KBM-7 (cell line): ENCODE measurements at places on chromosomes 5 and 9.

DNA sequence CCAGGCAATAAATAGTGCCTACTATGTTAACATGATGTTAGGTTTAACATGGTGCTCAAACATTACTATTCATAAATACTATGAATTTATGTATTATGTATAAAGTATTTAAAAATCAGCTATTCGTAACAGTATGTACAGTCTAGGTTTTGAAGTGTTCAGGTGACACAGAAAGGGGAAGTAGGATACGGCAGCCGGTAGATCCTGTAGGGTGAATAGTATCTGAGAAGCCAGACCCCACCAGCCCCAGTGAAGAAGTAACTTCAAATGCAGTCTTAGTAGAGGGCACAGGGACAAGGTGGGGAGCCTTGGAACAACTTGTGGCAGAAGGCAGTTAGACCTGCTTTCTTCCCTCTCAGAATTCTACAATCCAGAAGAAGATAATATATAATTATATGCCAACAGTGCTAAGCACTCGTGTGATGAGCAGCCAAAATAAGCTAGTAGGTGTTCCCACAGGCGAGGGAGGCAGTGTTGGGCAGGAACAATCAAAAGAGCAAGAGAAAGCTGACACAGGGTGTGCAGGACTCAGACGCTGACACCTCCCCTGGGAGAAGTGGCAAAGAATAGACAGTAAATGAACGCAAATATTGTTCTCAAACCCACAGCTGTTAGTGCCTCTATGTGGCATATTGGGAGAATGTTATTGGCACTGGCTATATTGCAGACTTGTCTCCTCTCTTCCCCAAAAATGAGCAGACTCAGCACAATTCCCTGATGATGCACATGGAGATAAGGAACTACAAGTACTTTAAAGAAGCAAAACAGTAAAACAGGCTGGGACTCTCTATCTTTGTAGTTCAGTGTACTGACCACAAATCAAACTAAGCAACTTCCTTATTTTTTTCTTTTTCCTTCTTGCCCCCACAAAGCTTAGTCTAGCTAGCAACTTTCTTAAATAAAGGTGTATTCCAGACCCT, 4.6 kb downstream of the ZNF367 start:
- DNase-seq, result peak; percentile 90

DNA sequence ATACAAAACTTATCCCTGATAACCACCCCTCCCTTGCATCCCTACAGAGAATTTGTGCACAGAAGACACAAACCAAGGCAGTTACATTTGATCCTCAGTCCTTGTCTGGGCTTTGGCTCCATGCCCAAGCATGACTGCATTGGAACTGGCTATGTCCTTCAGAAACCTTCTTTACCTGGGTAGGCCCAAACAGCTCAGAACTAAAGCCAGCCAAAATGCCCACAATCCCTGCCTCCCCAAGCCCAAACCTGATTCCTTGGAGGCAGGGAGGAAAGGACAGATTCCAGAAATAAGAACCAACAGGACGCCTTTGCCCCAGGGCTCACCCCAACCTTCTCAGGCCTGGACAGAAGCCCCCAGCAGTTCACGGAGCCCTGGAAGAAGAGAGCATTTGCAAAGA, 8.2 kb downstream of the IL17B start:
- DNase-seq, result no peak

DNA sequence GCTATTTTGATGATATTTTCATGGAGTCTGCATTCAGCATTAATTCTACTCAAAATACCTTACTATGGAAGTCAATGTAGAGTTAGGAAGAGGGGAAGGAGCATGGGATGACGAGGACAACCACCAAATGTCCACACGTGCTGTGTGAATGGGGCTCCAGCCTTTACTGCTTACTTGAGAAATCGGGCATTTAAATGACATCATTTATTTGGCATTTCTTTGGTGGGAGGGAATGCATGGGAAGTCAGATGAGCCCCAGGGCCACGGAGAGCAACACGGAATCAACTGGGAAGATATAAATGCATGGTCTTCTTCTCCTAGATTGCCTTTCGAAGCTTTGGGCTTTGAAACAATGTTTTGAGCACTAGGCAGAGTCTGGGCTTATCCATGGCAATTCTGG, 458.5 kb upstream of the KLF4 start:
- no peak for DNase-seq

DNA sequence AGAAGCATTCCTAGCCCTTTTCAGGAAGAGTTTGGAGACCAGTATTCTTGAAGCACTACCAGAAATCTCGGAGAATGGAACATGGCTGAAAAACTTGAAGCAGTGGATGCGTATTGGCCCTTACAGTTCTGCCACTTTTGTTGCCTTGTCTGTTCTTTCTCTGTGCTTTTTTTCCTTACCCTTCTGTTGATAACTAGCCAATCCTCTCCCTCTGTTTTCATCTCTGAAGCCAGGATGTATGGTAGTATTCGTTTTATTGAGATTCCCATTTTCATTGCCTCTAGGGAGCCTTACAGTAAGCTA, 564 bp upstream of the CCNH start:
- DNase-seq, result no peak

DNA sequence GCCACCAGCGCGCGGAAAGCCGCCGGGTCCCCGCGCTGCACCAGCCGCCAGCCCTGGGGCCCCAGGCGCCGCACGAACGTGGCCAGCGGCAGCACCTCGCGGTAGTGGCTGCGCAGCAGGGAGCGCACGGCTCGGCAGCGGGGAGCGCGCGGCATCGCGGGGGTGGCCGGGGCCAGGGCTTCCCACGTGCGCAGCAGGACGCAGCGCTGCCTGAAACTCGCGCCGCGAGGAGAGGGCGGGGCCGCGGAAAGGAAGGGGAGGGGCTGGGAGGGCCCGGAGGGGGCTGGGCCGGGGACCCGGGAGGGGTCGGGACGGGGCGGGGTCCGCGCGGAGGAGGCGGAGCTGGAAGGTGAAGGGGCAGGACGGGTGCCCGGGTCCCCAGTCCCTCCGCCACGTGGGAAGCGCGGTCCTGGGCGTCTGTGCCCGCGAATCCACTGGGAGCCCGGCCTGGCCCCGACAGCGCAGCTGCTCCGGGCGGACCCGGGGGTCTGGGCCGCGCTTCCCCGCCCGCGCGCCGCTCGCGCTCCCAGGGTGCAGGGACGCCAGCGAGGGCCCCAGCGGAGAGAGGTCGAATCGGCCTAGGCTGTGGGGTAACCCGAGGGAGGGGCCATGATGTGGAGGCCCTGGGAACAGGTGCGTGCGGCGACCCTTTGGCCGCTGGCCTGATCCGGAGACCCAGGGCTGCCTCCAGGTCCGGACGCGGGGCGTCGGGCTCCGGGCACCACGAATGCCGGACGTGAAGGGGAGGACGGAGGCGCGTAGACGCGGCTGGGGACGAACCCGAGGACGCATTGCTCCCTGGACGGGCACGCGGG, at the start of gene TERT:
Gene TERT (minus strand): TSS at position 234 of the 815 bp plus-strand sequence. CDS start 79 bp downstream, at position 155.
- DNase-seq, result no peak

GRCh38 chr5:36606428-36607113, at the start of gene SLC1A3:
TSS of gene SLC1A3 (plus strand) at chr5:36606606. CDS start at chr5:36608424, 1,818 bp downstream.
- DNase-seq, result peak; percentile 83

DNA sequence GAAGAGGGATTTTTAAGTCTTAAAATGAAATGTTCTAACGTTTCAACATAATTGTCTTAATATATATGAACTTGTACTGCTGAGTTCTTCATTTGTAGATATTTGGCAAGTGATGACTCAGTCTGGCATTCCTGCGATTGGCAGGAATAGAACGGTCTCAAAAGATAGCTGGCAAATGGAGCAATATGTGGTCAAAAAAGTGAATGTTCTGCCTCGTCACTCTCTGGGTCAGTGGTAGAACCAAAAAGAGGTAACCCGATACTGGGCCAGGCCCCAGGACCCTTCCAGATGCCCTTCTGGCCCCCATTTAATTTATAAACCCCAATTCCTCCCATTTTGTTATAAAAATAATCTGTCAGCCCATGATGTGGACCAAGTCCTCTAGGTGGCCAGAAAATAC, 39.2 kb downstream of the ZNF366 start:
- DNase-seq, result no peak

- DNase-seq, result peak; percentile 39
Observed at GRCh38 chr5:68962757-68963484, 130.9 kb upstream of the SLC30A5 start.

- DNase-seq, result no peak
Observed at GRCh38 chr9:9752722-9753121, 860.1 kb downstream of the PTPRD start.

DNA sequence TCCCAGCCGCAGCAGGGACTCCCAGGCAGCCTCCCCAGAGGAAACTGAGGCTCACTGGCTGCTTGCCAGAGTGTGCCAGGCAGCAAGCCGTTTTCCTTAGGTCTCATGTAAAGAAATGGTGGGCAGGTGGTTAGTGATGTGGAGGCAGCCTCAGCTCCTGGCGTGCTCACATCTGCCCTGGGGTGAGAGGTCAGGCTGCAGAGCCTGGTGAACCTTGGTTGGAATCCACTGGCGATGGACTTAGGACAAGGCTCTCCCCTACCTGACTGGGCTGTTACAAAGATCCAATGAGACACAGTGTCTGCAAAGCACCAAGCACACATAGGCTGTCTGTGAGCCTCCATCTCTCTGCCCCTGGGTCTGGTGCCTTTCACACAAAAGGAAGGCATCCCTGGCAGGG, 30.9 kb downstream of the LHX6 start:
- DNase-seq, result no peak

DNA sequence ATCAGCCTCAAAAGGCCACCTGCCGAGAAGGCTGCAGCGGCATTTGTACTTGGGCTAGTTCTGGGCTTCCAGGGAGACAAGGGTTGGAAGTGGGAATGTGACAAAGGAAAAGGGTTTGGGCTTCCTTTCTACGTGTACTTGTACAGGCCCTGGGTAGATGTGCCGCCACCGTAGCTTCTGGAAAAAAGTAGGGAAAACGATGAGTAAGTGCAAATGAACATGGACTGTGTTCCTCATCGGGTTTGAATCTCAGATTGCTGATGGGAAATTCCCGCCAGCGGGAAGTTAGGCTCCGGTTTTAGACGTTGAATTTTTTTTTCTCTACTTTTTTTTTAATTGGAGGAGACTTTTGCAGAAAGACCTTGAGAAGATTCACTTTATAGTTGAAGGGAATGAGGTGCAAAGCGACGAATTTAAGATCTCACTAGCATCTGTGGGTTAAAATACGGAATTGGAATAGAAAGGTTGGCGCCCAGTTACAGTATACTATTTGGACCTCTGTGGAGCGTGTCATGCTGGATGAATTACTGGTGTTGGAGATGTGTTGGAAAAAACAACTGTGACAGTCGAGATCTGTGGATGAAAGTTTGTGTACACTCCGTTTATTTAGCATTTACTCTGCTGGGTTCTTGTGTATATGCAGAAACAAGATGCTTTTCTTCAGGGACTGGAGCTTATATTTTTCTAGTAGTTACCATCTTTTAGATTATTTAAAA, 1.2 kb downstream of the G3BP1 start:
- peak; percentile 25 for DNase-seq

- DNase-seq, result peak; percentile 41
Observed at GRCh38 chr9:87498811-87499360, 1.2 kb downstream of the DAPK1 start.

DNA sequence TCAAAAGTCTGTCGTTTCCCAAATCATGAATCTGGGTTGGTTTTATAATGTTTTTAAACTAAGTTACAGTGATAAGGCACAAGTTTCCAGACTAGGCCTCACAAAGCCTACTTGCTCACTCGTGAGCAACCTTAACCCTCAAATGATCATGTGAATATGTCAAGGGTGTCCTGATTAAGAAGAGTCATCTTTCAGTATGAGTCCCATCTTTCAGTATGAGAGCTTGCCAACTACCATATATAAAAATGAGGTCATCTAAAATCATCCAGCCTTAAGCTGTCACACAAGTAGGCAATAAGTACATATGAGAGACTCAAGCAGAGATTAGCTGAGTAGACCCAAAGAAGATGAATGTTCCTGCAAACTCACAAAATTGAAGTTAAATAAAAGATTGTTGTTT, 668.4 kb upstream of the FAM174A start:
- DNase-seq, result no peak

DNA sequence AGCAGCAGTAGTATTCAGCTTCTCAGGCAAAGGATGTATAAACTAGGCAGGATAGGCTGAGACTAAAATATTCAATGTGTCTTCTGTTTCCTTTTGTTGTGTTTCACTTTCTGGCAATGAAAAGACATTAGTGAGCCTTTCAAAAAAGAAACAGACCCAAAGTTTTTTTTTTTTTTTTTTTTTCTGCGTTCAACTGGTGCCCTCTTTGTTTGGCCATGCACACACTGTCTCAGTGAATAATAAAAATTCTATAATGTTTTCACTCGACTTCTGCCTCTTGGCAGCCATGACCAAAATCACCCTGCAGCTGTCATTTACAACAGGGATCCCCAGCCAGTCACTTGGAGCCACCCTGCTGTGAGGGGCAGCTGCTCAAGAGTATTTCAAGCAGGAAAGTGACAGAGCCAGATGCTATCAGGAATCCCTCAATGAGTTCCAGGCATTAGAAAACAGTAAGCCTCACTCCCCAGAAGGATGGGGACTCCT, 44.0 kb upstream of the MAN2A1 start:
- no peak for DNase-seq

- no peak for DNase-seq
Observed at GRCh38 chr5:91925249-91925648, 542.1 kb upstream of the ARRDC3 start.

DNA sequence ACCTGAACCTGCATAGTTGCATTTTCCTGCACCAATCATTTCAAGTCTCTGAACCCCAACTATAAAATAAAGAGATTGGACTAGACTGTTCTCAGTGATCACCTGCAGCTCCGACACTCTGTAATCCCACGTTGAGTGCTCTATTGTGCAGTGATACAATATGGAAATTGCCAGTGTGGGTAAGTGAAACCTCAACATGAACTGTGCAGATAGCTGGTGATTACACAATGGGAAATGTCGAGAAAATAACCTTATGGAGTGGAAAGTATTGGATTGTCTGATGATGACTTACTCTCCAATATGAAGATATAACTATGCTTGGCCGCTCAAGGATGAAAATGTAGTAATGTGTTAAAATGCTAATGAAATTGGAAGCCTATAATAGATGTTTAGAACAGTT, 293.1 kb upstream of the BRINP1 start:
- DNase-seq, result no peak

- DNase-seq, result no peak
Observed at GRCh38 chr9:124794902-124795491, 18.1 kb downstream of the OLFML2A start.

DNA sequence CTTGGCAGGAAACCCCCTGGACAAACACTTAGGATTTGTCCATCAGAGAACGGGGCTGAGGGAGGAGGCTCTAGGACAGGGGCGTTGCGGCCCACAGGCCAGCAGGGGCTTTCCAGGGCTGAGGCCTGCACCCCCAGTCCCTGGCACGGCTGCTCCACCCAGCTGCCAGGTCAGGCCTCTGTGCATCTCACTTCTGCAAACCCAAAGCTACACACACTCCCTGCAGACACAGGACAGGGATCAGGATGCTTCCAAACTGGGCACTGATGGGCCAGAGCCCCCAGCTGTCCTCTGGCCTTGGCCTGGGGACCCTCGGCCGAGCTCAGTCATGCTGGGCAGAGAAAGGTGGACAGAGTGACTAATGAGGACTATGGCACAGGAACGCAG, 106.2 kb upstream of the SARDH start:
- DNase-seq, result no peak
